Activated T-cell treated with anti-CD3 and anti-CD28 coated beads for 4 hours (primary cell): ENCODE measurements at places on chromosomes 2 and 18.

- no peak for DNase-seq
Measured at GRCh38 chr2:195124391-195125079, 532.5 kb upstream of the SLC39A10 start.

DNA sequence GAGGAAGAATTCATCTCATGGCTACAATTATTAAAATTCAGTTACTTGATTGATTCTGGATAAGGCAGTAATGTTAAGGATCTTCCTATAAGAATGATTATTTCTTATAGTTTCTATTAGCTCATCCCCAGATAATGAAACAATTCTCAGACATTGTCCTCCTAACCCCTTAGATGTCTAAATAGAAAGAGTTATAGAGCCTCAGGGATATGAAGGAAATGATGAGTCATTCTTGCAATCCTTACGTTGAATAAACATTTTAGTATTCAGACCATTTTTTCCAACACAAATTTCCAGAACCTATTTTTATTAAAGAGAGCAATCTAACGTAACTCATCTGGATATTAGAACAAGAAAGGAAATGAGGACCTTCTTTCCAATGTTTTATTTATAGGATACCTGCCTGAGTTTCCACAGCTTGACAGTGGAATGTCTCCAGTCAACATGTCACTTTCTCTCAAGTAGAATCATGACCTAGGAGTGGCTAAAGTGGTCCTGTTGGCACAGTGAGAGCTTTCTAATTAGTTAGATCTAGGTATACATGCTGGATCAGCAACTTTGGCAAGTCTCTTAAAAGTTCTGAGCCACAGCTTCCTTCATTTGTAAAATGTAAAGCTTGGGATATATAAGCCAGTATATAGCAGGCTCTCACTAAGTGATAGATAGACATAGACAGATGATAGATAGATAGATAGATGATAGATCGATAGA, 88.0 kb upstream of the RAB27B start:
- DNase-seq: no peak

DNA sequence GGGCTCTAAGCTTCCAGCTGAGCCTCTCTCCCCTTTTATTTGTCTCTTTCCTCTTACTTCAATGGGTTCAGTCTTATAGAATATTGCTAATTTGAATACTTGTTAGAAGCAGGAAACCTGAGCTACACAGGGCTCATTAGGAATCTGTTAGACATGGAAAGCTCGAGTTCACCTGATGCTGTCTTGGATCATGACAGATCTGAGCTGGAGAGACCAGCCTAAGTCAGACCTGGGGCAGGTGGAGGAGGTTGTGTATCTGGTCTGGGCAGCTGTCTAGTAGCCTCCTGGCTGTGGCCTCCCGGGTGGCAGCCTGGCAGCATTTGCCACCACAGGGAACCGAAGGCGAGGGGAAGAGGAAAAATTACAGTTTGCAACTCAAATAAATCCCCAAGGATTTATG, 185.9 kb downstream of the ICOS start:
- DNase-seq: no peak

GRCh38 chr2:121093692-121094091, 191.3 kb downstream of the TFCP2L1 start:
- no peak for DNase-seq

GRCh38 chr18:63119647-63120046, 199.9 kb downstream of the BCL2 start:
- DNase-seq: no peak

DNA sequence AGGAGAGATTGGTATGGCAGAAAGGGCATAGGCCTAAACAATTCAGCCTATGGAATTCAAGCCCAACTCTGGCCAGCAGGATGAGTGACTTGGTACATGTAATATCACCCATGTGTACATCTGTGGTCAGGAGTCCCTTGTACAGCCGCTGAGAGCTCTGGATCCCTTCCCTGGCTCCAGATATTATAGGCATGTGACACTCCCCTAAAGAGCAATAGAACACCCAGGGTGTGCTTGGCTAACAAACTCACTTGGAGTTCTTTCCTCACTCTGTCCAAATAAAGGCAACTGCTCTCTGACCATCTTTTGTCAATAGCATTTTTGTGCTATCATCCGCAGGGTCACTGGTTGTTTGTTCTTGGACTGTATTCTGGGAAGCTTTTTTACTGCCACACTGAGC, 197.4 kb upstream of the NCKAP5 start:
- no peak for DNase-seq

DNA sequence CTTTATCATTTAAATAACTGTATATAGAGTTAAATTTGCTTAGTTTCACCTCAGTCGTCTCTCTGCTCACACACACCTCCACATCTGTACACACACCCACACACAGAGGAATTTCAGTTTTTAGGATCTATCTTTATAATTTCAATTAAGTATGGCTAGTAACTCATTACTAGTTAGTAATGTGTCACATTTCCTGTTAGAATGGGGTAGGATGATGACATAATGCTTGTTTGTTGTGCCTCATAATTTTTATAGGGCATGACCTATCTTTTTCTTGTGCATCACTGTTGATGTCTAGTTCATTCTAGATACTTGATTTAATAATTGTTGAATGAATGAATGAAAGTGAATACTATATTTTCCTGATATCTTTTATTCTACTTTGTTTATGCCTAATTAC, 108.6 kb downstream of the AGPS start:
- no peak for DNase-seq

- no peak for DNase-seq
Measured at GRCh38 chr2:129737660-129738527, 241.6 kb upstream of the RAB6C start.

- no peak for DNase-seq
Measured at GRCh38 chr18:13993730-13994129, 78.4 kb upstream of the MC2R start.

DNA sequence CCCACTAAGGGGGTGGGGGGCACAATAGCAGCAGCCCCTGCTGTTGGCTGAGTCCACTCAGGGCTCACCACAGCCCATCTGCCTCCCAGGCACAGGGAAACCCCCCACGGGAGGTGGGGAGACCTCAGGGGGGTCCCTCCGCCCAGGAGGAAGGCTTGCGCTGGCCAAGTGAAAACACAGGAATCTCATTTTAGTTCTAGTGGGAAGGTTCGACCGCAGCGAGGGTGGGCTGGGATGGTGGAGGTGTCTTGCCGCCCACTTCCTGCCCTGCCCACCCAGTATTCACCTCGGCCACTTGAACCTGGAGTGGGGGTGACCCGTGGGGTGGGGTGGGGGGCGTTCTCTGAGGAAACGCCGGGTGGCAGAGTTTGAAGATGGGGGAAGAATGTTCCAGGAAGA, 6.9 kb upstream of the BOK start:
- no peak for DNase-seq

DNA sequence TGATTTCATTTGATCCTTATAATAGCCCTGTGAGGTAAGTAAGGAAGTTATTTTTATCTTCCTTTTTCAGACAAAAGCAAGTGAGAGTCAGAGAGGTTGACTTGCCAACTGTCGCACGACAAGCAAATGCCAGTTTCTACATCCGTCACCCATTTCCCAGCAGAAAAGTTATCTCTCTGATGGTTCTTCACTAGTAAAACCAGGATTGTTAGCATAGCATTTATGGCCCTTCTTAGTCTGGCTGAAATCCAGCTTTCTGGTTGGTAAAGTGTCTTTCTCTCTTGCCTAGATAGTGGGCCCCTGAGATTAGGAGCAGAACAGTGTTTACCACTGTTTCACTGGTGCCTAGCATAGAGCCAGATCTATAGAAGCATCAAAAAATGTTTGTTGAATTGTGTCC, 7.1 kb upstream of the XDH start:
- DNase-seq: no peak

- no peak for DNase-seq
Measured at GRCh38 chr2:144379851-144380311, 140.0 kb downstream of the ZEB2 start.

GRCh38 chr2:151106805-151107506, 154.7 kb downstream of the RBM43 start:
- DNase-seq: no peak

- DNase-seq: no peak
Measured at GRCh38 chr18:4231260-4231659, 223.8 kb downstream of the DLGAP1 start.

DNA sequence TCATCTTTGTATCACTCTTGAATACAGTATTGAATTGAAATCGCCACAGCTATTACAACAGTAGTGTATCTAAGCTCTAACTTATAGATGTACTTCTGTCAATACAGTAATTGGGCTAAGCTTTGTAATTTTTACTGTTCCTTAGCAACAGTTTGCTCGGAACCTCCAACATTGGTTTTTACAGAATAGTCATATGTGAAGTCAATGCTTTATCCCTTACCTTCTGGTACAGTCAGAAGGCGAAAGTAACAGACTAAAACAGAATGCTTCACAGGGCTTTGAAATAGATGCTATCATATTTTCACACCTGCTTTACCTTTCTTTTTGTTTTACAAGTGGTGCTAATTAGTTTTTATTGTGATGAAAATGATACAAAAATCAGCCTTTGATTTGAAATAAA, 46.9 kb upstream of the CYP20A1 start:
- no peak for DNase-seq

- DNase-seq: no peak
Measured at GRCh38 chr2:24517247-24517646, 26.2 kb downstream of the NCOA1 start.

GRCh38 chr18:63788447-63789096, 13.4 kb downstream of the SERPINB7 start:
- peak; percentile 24 for DNase-seq

- DNase-seq: no peak
Measured at GRCh38 chr2:72109291-72109690, 38.4 kb downstream of the CYP26B1 start.

DNA sequence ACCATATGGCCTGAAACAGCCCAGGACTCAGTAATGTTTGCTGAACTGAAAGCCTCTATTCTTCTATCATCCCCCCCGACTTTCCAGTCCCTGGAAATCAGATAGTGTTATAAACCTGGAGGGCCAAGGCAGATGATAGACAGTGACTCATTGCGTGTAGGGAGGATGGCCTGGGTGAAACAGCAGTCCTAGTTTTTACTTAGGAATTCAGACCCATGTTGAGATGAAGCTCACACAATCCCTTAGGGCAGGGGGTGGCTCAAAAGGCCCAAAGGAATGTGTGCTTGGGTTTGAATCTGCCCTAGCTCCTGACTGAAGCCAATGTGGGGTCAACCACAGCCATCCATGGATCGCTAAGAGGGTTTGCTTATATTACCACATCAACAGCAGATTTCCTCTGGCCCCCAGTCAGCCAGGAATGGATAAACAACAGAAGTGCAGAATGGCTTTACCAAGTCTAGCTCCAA, 43.9 kb upstream of the STPG4 start:
- no peak for DNase-seq

GRCh38 chr18:13302457-13303225, 84.1 kb downstream of the LDLRAD4 start:
- DNase-seq: no peak

GRCh38 chr18:74430806-74431571, 26.1 kb downstream of the DIPK1C start:
- no peak for DNase-seq

GRCh38 chr2:42314892-42315468, 46.0 kb downstream of the COX7A2L start:
- DNase-seq: no peak

DNA sequence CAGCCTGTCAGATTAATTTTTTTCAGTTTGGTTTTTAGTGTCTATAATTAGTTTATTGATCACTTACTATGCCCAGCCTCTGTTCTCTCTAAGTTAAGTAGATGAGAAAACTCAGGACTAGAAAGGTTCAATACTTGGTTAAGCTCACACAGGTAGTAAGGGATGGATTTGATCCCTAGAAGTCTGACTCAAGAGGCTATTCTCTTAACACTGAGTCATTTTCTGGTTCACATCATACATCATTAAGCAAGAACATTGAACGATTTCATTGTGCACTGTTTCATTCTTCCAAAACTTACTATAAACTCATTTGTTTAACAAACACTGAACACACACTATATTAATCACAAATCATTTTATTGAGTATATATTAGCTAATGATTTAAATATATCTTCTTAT, 54.1 kb upstream of the SLC38A11 start:
- no peak for DNase-seq

DNA sequence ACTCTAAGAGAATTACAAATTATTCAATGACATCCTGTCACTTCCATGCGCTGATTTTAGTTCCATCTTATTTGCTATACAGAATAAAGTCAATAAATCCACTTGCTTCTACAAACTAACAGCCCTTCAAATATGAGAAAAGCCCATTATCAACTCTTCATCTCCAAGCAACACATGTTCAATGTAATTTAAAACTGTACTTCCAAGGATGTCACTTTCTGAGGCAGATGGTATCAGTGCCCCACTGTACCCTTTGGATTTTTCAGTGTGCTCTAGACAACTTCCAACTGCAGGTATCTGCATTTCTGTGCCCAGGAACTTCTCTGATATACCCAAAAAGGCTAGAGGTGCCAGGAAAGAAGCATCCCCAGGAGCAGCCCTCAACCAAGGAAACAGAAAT, 87.6 kb downstream of the SMAD2 start:
- no peak for DNase-seq

GRCh38 chr18:75638776-75639471, 211.4 kb upstream of the SMIM21 start:
- DNase-seq: no peak

DNA sequence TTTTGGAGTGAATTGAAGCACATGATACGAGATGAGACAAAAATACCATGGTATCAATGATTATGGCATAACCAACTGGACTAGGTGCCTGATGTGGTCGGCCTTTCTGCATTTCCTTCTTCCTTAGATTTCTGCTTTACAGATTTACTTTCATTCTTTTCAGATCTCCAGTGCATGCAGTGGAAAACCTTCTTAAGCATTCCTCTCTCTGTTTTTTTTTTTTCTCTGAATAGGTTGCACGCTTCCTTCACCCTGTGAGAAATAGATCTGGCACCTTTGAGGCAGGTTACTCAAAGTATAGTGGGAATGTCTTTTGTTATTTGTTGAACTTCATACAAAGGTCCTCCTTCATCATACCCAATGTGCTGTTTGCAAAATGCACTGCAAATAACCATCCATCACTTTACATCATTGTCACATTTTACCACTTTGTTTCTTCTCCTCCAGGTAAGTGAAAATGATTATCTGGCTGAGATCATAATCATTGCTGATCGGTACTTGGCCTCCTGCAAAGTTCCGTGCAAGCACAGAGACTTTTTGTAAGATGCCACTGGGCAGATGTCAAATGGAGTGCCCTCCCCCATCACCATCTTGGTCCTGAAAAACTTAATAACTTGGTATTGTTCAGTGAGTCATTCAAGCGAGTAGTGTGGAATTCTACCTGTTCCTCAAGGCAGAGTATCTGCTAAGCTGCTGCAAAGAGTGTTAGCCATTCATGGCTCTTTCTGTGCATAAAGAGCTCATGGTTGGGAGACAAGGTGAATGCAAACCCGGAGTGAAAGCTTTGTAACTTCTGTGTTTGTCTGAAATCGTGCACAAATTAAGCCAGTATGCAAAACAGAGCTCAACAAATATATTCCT, 30.0 kb upstream of the KLHL14 start:
- no peak for DNase-seq

DNA sequence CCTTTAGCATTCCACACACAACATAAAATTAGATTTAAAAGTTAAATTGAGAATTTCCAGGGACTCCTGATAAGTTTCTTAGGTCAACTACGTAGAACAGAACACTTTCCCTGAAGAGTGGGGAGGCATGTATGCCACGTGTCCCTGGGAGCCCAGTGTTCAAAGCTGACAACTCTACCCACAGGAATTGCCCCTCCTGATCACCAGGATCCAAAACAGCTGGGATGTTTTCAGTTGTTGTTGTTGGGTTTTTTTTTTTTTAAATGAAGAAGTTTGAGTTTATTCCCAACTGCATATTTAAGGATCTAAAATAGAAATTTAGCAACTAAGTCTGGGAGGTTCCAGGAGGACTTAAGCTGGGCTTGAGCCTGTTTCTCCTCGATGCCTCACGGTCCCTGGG, 100.5 kb downstream of the TPGS2 start:
- DNase-seq: no peak
